LHCN-M2 (cell line): ENCODE measurements at places on chromosomes 16 and 17. TPM values are rescaled to one million over a fixed set of nuclear protein-coding genes. Genes with fewer than 3 reads are reported as not detected.

GRCh38 chr16:57903656-57904055 lies 67.3 kb downstream of the CNGB1 start:
- DNase-seq = no peak

DNA sequence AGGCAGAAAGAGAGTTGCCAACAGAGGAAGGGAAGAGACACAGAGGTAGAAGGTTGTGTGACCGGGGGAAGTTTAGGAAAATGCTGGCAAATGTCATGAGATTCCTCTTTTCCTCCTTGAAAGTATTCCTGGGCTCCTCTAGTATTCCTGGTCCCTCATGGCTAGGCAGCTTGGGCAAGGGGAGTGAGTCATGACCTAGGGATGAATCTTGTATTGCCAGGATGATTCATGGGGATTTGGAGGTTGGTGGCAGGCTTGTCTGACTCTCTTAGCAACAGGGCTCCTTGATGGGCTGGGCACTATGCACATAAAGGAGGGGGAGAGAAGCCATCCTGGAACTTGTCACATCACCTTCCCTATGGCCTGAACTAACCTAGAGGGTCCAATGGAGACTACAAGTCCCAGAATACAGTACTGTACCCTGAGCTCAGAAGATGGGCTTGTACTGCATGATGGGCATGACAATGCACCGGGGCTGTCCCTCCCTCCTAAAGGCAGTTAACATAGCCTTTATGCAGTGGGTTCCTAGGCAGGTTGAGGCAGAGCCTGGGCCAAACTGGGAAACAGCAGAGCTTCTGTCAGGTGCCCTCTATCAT lies 2.1 kb upstream of the SEZ6 start:
- peak; percentile 87 for DNase-seq

GRCh38 chr17:65297384-65297783 lies 160.2 kb downstream of the RGS9 start:
- DNase-seq = peak; percentile 70

DNA sequence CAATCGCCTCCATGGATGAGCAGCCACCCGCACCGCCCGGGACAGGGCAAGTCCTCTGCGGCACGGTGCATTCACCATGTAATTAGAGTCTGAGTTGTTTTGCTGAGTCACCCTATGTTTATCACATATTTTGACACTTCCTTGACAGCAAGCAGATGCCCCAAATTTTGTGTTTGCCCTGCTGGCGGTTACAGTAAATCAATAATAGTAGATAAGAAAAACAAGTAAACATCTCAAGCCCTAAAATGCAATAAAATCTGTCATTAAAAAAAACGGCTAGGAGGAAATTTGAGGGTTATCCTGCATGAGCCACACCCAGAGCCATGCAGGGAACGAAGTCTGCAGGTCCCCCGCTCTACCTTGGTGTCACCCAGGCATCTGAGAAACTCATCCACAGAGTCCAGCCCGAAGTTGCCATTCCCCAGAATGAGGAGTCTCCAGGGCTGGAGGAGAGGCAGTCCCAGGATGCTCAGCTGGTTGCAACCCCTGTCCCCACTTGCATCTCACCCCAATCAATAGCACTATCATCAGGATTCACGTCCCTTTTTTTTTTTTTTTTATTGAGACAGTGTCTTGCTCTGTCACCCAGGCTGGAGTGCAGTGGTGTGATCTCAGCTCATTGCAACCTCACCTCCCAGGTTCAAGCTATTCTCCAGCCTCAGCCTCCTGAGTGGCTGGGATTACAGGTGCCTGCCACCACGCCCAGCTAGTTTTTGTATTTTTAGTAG lies 16.5 kb upstream of the ST6GALNAC1 start:
- DNase-seq = no peak

GRCh38 chr17:47751471-47751870 lies 18.4 kb downstream of the TBX21 start:
- no peak for DNase-seq

DNA sequence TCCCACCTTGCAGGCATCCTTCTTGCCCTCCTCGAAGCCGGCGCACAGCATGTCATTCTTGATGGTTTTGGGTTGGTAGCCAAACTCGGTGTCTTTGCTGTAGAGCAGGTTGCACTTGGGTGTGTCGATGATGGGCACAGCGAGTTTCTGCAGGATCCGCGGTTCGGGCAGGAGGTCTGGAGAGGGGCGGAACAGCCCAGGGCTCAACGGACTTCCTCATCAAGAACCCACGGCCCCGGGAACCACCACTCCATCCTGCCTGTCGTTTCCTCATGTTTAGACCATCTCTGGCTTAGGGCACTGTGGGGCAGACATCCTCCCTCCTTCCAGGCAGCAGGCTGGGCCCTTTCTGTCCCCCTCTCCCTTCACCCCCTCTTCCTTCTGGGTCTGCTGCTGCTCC lies 6.5 kb downstream of the PRSS27 start:
- DNase-seq = no peak

- peak; percentile 98 for DNase-seq
Observed at GRCh38 chr17:44137891-44138709, 3.6 kb upstream of the HROB start.

GRCh38 chr16:57600952-57601580 lies 27.4 kb upstream of the ADGRG1 start:
- DNase-seq = no peak

GRCh38 chr16:27617665-27618064 lies 67.7 kb downstream of the KATNIP start:
- no peak for DNase-seq

DNA sequence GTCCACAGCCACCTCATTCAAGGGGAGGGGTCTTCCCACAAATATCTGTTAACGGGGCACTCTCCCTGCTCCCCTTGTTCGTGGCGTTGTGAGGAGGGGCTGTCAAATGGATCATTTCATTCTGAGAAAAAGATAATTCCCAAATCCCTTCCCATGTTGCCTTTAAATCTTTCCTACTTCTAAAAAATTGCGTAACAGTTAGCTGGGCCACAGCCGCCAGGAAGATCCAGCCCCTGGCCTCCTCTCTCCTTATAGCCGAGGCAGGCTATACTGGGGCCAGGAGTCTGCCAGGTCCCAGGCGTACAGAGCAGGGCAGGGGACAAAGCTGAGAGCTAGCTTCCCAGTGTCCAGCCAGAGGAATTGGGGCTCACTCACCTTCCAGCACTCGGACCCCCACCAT lies 430 bp downstream of the C16orf89 start:
- no peak for DNase-seq

GRCh38 chr17:75910699-75911098 lies 6.0 kb upstream of the MRPL38 start:
- DNase-seq = no peak

DNA sequence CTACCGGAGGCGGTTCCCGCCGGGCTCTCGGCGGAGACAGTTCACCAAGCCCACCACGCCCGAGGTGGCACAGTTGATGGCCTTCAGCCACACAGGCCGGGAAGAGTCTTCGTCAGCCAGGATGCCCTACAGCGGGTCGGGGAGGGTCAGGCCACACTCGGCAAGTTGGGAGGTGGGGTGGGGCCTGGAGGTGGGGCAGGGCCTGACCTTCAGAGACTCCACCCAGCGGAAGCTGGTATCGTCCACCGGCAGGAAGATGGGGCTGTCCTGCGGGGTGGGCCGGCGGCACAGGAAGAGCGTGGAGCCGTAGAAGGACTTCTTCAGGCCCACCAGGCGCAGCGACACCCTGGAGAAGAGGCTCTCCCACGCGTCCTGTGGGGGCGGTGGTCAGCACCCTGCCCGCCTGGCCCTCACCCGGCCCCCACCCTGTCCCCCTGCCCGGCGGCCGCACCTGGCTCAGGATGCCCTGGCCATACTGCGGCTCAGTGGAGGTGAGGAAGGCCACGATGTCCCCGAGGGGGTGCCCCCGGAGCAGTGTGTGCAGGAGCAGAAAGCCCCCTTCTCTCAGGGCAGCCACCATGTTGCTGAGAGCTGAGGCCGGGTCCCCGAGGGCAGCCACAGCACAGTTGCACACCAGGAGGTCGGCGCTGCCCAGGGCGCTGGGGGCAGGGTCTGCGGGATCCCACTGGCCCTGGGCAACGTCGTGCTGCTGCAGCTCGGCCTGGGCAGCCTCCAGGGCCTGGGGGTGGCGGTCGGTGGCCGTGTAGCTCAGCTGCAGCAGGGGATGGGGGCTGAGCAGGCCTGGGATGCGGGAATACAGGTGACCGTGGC lies 12.8 kb downstream of the FASN start:
- DNase-seq = no peak

DNA sequence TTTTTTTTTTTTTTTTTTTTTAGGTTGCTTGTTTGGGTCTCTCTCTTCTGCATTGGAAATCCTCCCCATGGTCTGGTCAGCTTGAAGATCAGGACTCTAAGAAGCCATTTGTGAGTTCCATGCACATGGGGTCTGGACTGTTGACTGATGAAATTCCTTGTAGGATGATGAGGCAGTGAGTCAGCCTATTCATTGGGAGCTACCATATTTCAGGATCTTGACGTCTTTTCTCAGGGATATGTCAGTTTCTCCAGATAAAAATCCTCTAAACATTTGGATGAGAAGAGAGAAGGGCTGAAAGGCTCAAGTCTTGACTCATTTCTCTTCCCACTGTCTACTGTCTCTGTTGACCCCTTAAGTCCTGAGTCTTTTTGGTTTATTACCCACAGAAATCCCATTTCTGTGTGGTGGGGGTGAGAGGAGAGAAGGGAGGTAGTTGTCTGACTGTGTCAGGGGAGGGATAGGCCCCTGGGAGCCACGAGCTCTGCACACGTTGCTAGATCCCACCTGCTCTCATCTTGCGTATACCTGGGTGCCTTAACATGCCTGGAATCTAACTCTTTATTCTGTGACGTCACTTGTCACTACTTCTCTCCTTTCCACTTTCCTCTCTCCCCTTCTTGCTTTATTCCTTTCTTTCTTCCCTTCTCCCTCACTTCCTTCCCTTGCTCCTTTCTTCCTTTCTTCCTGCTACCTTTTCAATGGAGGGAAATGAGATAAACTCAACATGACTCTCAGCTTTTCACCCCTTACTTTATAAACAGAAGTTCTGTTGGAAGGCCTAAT lies 333.1 kb upstream of the XYLT1 start:
- no peak for DNase-seq

DNA sequence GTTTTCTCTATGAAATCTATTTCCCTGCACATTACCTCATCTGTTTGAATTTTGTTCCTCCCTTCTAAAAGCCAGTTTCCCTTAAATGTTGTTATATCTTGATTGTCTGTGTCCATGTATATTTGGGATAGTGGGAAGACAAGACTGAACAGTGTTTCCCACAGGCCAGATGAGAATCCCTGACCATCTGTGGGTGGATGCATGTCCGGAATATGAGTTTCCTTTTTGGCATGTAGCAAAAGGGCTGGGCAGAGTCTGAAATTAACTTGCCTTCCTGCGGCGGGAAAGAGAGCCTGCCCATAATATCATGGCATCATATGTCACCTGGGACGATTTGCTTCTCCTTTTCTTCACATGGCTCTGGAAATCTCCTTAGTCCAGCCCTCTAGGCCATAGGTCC lies 385.8 kb upstream of the MAF start:
- no peak for DNase-seq

DNA sequence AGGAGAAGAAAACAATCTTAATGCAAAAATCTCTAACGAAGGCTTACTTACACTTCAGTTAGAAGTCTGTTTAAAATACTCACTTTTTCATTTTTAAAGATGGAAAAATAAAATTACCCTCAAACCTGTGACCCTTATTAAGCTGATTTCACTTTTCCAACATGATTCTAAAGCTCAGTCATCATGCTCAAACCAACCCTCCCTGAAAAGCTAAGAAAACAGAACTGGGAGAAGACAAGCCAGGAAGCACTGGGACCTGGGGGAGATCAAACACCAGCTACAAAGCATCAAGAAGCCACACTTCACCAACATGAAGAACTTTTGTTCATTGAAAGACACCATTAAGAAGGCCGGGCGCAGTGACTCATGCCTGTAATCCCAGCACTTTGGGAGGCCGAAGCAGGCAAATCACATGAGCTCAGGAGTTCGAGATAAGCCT lies 88.8 kb downstream of the LITAF start:
- DNase-seq = peak; percentile 63

DNA sequence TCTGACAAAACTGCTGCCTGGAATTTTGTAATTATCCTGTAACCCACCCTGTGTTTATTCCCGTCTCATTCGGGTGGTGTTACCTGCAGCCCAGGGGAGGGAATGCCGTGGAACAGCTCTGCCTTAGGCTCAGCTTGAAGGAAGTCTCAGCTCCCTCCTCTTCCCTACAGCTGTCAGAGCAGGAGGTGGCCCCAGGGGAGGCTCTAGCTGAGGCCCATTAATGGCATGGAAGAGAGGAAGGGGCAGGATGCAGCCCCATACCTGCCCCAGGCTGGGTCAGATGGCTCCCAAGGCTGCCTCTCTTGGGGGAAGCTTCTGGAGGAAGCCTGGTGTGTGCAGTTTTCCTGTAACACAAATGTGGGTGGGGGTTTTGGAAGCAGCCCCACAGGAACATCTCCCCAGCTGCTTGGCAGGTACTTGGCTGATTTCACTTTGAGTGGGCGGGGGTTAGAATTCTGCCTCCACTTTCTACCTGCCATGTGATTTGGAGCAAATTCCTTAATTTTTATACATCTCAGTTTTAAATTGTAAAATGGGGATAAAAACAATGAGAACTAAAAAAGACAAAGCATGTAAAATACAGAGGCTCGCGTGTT lies 103.9 kb downstream of the MGAT5B start:
- no peak for DNase-seq

DNA sequence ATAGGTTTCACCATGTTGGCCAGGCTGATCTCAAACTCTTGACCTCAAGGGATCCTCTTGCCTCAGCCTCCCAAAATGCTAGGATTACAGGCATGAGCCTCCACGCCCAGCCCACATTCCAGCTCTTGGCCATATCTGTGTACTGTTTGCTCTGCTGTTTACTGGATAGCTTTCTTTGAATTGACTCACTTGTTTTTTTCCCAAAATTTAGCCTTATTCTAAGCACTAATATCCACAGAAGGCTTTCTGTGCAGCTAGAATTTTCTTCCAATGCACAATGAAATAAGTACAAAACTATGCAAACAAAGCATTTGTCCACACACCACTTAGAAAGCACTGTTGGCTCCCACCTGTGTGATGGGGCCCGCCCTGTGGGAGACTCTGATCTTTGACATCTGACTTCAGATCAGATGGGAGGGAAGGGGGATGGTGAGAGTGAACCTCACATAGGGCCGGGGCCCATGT lies 72.2 kb downstream of the CLEC16A start:
- peak; percentile 34 for DNase-seq

DNA sequence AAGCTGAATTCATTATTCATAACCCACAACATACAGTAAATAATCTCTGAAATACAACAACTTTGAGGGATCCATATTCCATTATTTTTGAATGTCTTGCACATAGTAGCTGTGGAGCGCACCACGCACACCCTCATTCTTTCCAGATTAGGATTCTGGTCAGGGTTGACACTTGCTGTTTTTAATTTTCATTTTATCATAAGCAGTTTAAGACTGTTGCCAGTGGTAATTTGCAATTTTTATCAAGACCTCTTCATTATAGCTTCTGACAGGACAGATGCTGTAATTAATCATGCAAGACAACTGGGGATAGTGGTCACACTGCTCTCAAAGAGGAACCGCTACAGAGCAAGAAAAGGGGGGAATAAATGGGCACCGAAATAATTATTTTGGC lies 109.7 kb downstream of the TOX3 start:
- no peak for DNase-seq

The ANKFY1 gene
- total RNA-seq = 21.3 and 26.5 TPM in 2 replicates

The ARHGAP23 gene
- total RNA-seq = 20.8 and 31.7 TPM in 2 replicates

The SLC38A10 gene
- total RNA-seq = 81.5 and 86.4 TPM in 2 replicates

The CD300H gene
- not detected in 2 replicates for total RNA-seq

The NPIPB2 gene
- total RNA-seq = 1.2 and 1.7 TPM in 2 replicates

The MRM3 gene
- 22.6 and 23.9 TPM in 2 replicates for total RNA-seq

The FNDC8 gene
- not detected in 2 replicates for total RNA-seq

The TMC7 gene
- total RNA-seq = 2.1 and 2.8 TPM in 2 replicates

The CDR2L gene
- total RNA-seq = 25.1 and 33.1 TPM in 2 replicates

The OSGIN1 gene
- total RNA-seq = 5.8 and 6.5 TPM in 2 replicates

The PRR15L gene
- total RNA-seq = not detected in 2 replicates
